Activated T-helper 2 cell treated with anti-CD3 and anti-CD28 coated beads, Interferon-gamma antibody, Interleukin-2, Interleukin-4, amounts not matched to agents 10 μg/mL and 5 μg/mL and 100 μg/mL, durations not matched to agents 14 hours and 24 hours and 36 hours (primary cell): ENCODE measurements at places on chromosomes 7 and 10. TPM values are rescaled to one million over a fixed set of nuclear protein-coding genes. Genes with fewer than 3 reads are reported as not detected.

Gene ODAD2
- not detected in 2 replicates for total RNA-seq

Gene SPDYE16
- total RNA-seq: 0.14 and 0.30 TPM in 2 replicates

Gene IGF2BP3
- 16.6 and 18.2 TPM in 2 replicates for total RNA-seq

Gene PCLO
- not detected in 2 replicates for total RNA-seq

Gene LIPN
- total RNA-seq: not detected in 2 replicates

Gene CREB5
- total RNA-seq: not detected in 2 replicates

Gene INHBA
- 0.97 and 1.0 TPM in 2 replicates for total RNA-seq

Gene STAMBPL1
- total RNA-seq: 44.2 and 47.2 TPM in 2 replicates

Gene CALCR
- total RNA-seq: not detected in 2 replicates
